ENCODE measurements at places on chromosomes 7 and 10.
A peak's percentile ranks its signal among the peaks of the same experiment; 100 is the strongest.

DNA sequence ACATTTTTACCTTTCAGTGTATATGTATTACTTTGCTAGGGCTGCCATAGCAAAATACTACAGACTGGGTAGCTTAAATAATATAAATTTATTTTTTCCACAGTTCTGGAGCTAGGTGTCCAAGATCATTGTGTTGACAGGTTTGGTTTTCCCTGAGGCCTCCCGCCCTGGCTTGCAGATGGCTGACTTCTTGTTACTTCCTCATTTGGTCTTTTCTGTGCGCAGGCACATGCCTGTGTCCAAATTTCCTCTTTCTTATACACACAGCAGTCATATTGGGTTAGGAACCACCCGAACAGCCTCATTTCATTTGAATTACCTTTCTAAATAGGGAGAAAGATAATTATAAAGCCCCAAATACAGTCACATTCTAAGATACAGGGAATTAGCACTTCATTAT lies 521.6 kb upstream of the SORCS1 start:
- no peak for DNase-seq

- DNase-seq = no peak
These were observed 52.8 kb upstream of the SEMA3E start for GRCh38 chr7:83701736-83702135.

DNA sequence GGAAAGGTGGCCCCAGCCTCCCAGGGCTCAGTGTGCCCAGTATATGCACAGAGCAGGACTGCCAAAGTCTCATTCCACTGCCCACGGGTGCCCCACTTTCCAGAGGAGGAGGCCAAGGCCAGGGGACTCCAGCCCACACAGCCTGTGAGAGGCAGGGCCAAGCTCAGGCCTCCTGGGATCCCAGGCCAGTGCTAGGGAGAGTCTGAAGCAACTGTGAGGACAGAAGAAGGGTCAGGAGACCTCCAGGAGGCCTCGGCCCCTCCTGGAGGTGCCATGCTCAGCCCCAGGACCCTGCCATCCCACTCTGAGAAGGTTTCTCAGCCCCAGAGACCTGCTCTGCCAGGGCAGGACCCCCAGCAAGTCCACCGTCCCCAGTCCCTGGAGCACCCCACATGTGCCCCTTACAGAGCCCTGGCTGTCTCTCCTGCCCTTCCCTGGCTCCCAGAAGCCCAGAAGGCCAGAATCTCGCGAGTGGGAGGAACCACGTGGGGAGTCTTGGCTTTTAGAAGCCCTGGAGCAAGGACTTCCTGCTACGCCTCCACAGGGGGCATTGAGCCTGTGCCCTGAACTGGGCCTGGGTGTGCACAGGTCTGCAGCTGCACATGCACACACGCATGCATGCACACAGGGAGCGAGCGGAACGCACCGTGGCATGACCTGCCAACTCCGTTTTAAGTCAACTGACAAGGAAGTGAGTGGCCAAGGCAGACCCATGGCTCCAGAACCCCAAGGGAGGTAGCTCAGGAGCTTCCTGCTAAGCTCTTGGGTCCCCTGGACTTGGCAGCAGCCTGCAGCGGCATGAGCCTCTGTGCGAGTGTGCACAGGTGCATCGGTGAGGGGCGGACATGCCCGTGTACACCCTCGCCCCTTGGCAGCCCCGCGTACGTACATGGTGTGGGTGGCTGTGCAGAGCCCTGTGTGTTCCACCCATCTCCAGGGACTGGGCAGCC lies 33.6 kb downstream of the ZCCHC24 start:
- no peak for DNase-seq

DNA sequence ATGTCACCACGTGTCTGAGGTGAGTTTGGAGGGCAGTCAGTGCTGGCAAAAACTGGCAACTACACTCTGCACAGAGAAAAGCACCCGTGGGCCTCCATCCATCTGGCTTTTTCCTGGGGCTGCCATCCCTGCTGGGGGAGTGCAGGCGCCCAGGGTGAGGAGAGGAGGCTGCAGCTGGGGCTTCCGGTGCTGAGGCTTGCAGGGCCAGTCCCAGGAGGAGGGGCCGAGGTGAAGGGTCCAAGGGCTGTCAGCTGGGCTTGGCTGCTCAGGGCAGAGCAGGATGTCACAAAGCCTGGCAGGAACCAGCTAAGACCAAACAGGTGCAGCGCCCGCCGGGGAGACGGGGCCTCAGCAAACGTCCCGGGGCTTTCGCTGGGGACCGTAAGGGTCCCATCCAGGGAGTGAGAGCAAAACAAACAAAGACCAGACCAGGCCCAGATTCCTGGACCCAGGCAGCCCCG lies 77.2 kb downstream of the CFAP46 start:
- peak; percentile 61 for DNase-seq

- no peak for DNase-seq
These were observed 183.4 kb upstream of the MAGI2 start for GRCh38 chr7:79636849-79637248.

- DNase-seq = no peak
These were observed 15.6 kb upstream of the KMT2C start for GRCh38 chr7:152451356-152451755.

DNA sequence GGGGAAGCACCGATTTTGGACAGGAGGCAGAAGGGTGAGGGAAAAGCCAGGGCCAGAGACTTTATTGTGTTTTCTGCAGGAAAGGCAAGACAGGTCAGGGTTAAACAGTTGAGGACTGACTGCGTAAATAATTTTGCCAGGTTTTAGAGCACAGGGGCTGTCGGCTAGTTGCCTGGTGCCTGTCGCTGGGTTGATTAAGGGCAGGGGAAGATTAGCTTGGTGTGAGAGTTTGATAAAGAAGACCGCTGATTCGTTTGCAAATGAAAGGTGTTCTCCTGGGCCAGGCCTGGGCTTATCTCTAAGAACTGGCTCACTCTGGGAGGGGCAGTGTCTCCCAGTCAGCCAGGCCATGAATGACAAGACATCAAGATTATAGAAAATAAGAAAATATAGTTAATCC lies 75.6 kb downstream of the SLC37A3 start:
- DNase-seq = no peak

DNA sequence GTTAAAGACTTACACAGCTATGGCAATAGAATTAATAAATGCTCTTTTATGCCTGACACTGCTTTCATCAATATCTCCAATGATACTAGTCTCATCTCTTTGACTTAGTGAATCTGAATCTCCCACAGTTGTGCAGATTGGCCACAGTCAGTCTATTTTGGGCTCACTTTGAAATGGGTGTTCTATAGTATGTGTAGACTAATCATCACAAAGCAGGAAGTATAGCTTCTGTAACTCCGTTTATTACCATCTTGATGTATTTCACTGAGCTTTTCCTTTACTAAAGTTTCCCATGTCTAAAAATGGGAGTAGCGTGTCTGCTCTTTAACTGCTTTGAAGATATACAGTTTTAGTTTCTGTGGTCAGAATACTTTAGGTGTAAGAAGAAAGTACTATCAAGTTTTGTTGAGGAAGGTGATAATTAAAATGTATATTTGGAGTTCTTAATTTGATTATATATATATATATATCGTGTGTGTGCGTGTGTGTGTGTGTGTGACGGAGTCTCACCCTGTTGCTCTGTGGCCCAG lies 70.1 kb downstream of the ST7 start:
- no peak for DNase-seq

- no peak for DNase-seq
These were observed 657.3 kb upstream of the PFKP start for GRCh38 chr10:2410049-2410448.

DNA sequence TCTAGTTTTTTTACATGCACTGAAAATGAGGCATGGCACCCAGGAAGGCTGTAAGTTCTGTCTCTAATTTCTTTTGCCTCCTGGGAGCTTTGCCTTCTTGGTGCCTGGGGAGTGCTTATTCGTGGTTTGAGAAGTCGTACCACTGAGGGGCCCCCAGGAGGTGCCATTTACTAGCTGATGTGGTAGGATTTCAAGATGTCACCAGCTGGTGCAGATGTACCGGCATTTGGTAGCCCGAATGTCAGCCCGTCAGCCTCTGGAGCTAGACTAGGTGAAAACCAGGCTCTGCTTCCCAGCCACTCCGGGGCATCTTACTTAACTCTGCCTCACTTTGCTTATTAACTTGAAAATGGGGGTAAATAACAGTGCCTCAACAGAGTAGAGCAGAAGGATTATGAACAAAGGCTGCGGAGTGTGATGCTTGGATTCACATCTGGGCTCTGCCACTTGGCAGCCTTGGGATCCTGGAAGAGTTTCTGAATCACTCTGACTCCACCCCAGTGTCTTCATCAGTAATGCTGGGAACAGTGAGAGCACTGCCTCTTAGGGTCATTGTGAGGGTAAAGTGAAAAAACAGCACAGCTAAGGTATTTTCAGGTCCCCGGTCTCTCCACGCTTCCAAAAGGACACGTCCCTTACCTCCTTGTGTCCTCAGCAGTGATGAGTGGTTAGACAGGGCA lies 31.4 kb upstream of the BTBD16 start:
- no peak for DNase-seq

DNA sequence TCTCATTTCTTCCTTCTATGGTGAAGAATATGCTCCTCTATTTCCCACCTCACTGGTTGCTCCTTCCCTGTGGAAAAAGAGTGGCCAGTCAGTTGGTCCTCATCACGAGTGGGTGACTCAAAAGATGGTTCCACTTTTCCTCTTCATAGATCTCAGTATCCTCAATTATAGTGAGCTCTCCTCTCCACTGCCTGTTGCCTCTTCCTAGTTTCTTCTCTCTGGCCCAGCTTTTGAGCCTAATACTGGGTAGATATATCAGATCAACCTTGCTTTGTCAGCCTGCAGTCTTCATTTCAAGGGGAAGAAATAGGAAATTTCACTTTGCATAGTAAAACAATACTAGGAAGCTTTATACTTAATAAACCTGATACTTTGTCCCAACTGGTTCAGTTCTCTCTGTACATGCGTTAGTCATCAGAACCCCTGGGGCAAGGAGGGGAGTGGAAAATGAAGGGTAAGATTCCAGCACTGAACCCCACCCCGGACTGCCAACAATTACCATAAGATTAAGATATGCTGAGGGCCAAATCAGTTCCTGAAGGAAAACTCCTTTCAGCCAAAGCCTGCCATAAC lies 15.5 kb upstream of the WNT16 start:
- DNase-seq = no peak

- no peak for DNase-seq
These were observed 73.8 kb upstream of the ELN start for GRCh38 chr7:73954181-73954580.

DNA sequence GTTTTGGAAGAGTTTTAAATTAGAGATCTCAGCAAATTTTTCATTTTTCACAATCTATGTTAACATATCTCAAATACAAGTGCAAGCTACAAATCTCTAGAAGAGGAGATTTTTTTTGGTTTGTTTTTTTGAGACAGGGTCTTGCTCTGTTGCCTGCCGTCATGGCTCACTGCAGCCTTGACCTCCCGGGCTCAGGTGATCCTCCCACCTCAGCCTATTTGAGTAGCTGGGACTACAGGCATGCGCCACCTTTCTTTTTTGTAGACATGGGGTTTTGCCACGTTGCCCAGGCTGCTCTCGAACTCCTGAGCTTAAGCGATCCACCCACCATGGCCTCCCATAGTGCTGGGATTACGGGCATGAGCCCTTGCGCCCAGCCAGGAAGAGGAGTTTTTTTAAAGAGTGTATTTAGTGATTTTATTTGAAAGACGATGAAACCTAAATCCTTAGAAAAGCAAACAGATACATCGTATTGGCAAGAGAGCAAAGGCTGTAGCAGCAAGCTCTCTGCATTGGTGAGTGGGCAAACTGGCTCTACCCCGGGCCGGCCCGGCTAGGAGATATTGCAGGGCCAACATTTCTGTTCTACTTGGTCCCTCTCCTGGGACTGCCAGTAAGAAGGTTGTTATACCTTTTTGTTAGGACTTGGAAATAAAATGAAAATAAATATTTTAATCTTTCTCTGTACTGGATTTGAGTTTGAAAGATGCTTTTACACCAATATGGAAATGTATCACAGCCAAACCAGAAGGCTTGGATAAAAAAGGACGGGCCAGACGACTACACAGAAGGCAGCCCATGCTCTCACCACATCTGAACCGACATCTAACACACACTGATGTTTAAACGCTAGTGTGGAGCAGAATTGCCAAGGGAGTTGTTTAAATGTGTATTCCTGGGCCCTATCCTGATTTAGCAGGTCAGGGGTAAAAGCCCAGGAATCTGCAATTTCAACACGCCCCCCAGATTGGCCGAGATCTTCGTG lies 49.6 kb upstream of the RHEB start:
- no peak for DNase-seq

DNA sequence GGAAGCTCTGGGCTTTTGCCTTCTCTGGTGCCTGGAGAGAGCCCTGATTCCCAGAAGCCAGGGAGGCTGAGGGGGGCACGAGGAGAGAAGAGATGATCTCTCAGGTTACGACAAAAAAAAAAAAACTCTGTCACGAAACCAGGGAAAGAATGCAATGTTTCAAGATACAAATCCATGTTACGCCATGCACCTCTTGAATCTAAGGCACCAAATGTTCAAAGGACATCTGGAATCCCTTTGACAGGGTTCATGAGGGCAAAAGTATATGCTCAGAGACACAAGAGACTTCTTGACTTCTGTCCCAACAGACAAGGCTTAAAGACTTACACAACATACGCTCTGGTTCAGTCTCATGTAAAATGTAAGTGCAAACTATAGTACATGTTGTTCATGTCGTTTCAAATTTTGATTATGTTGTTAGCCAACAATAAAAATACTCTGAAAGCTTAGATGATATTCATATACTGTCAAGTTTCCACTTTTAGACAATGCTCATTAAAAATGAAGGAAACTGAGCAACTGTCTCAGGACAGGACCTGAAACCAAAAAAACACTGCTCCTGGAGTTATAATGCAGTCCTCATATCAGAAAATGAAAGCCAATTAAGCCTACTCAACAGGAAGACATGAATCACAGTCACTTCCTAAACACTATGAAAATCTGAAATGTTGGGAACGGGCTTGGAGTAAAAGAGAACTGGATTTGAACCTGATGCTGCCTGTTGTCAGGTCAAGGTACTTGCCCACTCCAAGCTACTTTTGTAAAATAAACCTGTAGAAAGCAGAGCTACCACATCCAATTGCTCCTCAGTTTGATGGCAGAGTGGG lies 72.3 kb downstream of the CHCHD3 start:
- no peak for DNase-seq

- no peak for DNase-seq
These were observed 22.9 kb upstream of the ABCA13 start for GRCh38 chr7:48148311-48148710.

- no peak for DNase-seq
These were observed 59.8 kb downstream of the BTAF1 start for GRCh38 chr10:91983416-91983815.

DNA sequence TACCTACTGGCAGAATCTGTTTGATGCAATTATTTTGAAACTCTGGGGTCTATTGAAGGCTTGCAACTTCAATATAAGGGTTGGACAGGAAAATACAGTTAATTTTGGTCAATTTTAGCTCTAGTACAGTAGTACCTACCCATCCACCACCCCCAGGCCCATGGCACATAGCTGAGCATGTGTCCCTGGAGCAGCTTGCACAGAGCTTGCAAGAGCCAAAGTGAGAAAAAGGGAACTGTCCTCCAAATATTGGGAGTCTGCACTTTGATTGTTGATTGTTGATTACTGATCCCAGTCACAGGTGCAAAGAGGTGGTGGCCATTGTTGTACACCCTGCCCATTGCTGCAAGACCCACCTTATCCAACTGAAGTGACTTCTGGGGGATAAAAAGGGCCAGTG lies 52.8 kb downstream of the DDC start:
- DNase-seq = no peak
